Stimulated activated CD4-positive, alpha-beta T cell treated with anti-CD3 and anti-CD28 coated beads, Interleukin-1b, Interleukin-23, amount 100 ng/mL, for 4 hours (primary cell): ENCODE measurements at places on chromosomes 11 and 22.

GRCh38 chr11:119681361-119681910 is 47.6 kb downstream of the NECTIN1 start:
- no peak for DNase-seq

DNA sequence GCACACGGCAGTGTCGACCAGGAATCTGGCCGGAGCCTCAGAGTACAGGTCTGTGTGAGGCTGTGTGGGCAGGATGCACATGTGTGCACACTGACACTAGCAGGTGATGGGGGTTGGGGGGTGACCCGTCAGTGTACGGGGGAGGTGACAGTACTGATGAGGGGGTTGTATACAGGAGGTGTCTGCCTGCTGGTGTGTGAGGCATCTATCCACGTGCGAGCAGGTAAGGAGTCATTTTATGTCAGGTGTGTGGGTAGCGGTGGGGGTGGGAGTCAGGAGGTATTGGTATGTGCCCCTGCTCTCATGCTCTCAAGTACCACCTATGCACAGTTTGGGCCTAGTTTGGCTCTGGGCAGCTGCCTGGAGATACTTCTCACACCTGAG is 4.5 kb upstream of the PHRF1 start:
- DNase-seq, result no peak

DNA sequence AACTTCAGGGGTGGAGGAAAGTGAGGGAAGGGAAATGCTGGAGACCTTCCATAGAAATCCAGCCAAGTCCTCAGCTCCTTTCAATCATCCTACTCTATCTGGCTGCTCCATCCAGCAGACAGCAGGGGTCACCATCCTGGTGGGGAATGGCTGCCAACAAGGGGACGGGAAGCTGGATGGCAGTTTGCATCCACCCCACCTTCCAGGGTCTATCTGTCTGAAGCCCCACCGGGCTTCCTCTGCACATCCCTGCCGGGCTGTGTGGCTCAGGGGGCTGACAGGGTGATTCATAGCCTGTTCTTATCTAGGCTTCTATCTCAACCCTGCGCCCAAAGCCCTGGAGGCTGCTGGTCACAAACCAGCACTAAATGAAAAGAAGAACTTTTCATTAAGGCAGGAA is 1.1 kb downstream of the SYTL2 start:
- DNase-seq, result no peak

GRCh38 chr11:131979364-131979763 is 608.9 kb downstream of the NTM start:
- DNase-seq, result no peak

GRCh38 chr11:44167046-44167445 is 71.6 kb downstream of the EXT2 start:
- DNase-seq, result no peak

GRCh38 chr22:50473088-50473487 is 1.7 kb downstream of the SBF1 start:
- no peak for DNase-seq

GRCh38 chr11:31780480-31780971 is 30.6 kb downstream of the PAX6 start:
- DNase-seq, result no peak

DNA sequence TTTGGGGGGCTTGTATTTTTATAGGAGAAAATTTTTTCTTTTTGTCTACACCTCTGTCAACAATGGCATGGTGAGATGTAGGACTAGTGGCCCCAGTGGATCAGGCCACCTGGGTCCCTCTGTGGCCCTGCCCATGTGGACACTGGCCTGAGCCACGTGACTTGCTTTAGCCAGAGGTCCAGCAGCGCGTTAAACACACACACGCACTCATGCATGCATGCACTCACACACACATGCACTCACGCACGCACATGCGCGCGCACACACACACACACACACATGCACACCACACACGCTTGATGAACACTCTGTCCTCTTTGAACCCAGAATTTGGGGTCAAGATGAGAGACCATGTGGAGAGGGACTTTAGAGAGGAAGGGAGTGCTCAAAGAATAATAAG is 59.4 kb upstream of the NUP50 start:
- DNase-seq, result no peak

DNA sequence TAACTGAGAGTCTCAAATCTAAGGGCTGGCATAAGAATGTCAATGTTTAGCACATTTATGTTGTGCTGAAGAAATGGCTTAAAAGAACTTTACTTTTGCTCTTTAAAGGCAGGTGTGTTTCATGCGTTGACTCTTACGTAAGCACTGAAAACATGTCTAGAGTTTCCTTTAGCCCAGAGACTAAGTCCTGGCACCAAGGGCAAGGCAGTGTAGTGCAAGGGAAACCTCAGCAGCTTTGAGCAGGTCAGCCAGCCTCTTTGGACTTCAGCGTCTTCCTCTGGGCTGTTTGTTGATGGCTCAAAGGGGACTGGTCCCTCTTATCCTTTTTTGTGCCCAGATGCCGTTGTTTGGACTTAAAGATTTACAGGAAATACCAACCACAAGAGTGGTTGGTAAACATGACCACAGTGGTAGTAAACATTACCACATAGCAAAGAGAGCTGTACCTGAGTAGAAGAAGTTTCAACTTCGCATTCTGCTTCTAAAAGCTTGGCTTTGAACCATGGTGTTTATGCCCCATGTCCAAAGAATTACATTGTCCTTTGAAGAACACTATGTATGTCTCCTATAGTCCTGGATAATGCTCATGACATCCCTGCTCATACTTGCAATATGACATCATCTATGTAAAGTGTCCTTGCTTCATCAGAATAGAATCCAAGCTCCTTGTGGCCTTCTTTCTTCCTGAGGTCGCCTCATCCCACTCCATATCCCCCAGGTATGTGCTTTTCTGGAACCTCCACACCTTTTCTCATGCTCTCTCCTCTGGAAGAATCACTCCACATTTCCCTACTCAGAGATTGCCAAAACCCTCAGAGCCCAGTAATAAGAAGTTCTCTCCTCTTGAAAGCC is 23.5 kb downstream of the TENM4 start:
- DNase-seq, result no peak

- no peak for DNase-seq
Measured at GRCh38 chr11:33476945-33477606, 219.9 kb downstream of the HIPK3 start.

DNA sequence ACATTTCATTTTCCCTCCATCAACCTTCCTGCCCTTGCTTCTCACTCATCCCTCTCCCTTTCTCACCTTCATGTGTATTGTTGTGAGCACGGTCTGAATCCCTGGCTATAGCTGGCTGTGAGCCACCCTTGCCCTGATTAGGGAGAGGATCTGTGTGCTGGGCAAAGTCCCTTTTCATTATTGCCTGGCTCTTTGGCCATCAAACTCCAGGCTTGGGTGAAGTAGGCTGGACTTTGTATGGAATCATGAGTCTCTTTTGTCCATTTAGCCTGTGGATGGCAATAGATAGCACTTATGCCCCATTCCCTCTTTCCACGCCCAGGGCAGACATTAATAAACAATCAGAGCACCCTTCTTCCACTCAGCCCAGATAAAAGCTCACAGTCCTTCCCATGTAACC is 6.7 kb downstream of the MYO18B start:
- DNase-seq, result no peak

DNA sequence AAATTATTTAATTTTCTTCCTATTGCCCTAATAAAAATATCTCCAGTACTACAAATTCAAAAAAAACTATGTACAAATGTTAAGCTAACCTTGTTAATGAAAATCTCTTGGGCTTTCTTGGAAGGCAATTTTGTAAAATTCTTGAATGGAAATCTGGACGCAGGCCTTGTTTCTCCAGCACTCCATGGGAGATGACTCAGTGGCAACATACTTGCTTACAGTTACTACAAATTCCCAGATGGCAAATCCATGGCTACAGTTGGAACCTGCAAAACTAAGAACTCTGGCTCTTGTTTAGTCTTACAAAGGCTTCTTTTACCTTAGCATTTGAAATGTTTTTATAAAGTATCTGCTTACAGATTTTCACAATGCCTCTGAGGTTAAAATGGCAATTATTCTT is 725.2 kb downstream of the DLG2 start:
- DNase-seq, result no peak

DNA sequence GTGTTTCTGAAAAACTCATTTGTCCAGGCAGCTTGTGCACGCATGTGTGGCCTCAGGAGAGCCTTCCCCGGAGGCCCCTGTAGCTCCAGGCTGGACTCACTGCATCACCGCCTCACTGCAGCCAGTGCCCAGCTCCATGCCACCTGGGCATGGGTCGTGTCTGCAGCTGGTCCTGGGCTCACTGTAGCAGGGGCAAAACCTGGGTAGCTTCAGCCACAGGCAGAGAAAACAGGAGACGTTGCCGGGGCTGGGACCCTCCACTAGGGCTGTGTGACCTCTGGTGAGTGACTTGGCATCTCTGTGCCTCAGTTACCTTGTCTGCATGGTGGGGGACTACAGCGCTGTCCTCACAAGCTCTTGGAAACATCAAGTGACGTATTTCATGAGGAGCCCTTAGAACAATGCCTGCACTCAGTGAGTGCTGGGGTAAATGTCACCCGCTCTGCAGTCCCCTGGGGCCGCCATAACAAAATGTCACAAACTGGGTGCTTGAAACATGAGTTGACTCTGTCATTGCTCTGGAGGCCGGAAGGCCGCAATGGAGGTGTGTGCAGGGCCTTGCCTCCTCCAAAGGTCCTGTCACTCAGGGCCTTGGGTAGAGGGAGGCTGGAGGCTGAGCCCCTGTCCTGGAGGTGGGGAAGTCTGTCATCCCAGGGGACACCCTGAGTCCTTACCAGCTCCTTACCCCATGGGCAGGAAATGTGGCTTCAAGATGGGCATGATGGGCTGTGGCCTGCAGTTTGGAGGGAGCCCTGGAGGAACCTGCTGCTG is 488.7 kb downstream of the TBC1D22A start:
- DNase-seq, result no peak

GRCh38 chr11:41398175-41398574 is 61.3 kb downstream of the LRRC4C start:
- DNase-seq, result no peak

- no peak for DNase-seq
Measured at GRCh38 chr11:18299721-18300120, 22.2 kb downstream of the HPS5 start.

- DNase-seq, result no peak
Measured at GRCh38 chr11:76415073-76415472, 29.7 kb upstream of the EMSY start.

DNA sequence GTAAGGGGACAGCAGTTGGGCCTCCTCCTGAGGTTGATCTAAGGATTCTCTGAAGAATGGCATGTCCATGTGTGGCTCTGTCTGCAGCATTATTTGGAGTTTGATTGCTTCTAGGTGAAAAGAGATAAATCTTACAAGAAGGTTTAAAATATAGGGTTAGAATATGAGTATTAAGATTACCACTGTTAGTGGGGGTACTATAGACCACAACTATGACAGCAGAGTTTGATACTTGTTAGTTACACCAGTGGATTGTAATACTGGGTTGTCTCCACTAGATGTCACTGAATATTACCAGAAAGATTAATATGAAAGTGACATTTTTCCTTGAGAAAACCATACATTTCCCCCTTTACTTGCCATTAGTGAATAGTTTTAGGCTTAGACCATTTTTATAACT is 47.9 kb downstream of the ZNF280B start:
- DNase-seq, result no peak

- no peak for DNase-seq
Measured at GRCh38 chr22:49013707-49014106, 814.0 kb downstream of the BRD1 start.

- DNase-seq, result no peak
Measured at GRCh38 chr22:37019309-37020191, at the start of the genes MPST and TST. TSS of gene MPST (plus strand) at chr22:37019742. CDS start at chr22:37019837, 95 bp downstream. TSS of gene TST (minus strand) at chr22:37019447. CDS start at chr22:37018732, 715 bp downstream.

GRCh38 chr22:43343262-43343669 is at the start of gene SCUBE1:
TSS of gene SCUBE1 (minus strand) at chr22:43343372. CDS start at chr22:43343261, 111 bp downstream.
- peak; percentile 17 for DNase-seq

- no peak for DNase-seq
Measured at GRCh38 chr11:83881428-83881827, 595.3 kb upstream of the CCDC90B start.

DNA sequence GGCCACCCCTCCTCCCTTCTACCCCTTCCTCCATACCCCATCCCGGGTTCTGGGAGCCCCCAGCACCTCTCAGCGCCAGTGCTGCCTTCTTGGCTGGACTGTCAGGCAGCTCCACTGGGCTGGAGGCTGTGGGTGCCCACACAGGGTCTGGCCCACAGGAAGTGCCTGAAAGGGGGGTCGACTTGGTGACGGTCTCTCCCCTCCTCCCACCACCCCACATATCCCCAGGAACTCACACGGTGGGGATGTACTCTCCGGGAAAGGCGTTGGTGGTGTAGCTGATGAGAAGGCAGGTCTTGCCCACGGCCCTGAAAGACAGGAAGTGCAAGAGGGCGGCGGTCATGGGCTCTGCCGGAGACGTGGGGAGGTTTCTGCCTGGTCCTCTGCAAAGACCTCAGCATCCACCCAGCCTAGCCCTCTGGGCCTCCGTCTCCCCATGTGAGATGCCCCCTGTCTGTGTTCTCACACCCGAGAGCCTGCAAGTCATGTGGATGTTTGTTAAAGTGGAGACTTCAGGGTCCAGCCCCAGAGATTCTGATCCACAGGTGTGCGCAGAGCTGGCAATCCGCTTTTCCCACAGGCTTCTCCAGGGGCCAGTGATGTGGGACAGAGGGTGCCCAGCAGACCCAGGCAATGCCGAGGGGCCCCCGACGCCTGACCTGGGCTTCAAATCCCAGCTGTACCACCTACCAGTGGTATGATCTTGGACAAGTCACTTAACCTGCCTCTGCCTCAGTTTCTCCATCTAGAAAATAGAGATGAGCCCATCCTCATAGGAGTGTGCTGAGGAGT is 2.5 kb downstream of the RAC2 start:
- DNase-seq, result no peak

GRCh38 chr22:35539910-35540594 is 579 bp upstream of the RASD2 start:
- DNase-seq, result peak; percentile 77

DNA sequence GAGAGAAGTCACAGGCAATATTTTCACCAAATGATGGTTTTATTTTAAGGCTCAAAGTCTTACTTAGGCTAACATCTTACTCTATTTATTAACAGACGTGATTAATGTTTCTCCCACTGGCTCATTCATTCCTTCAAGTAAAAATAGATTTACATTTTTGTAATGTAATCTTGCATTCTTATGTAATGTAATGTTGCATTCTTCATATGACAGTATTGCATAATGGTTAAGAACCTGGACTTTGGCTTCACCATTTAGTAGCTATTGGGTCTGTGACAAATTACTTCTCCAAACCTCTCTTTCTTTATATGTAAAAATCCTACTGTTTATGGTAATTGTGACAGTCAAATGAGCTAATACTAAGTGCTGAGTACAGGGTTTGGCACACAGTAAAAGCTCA is 3.3 kb upstream of the DIXDC1 start:
- DNase-seq, result no peak
